ENCODE measurements at places on chromosomes 3 and 15.

DNA sequence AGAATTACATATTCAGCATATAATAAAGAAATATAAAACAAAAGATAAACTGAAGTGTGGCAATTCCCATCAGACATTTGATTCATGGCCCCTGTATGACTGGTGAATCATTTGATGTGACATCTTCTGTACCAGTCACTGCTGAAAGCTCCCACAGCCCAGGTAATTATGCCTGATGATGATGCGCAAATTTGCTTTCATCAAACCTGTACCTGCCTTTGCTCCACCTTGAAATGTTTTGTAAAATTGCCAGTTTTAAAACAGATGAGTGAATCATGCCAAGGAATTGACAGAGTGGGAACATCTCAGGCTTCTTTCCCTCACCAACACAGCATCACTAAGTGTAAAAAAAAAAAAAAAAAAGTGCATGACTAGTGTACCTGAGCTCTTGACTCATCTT lies 66.5 kb upstream of the EIF1B start:
- no peak for DNase-seq

- DNase-seq = peak; percentile 88
Observed at GRCh38 chr15:63157891-63158431, 684 bp upstream of the RPS27L start.

DNA sequence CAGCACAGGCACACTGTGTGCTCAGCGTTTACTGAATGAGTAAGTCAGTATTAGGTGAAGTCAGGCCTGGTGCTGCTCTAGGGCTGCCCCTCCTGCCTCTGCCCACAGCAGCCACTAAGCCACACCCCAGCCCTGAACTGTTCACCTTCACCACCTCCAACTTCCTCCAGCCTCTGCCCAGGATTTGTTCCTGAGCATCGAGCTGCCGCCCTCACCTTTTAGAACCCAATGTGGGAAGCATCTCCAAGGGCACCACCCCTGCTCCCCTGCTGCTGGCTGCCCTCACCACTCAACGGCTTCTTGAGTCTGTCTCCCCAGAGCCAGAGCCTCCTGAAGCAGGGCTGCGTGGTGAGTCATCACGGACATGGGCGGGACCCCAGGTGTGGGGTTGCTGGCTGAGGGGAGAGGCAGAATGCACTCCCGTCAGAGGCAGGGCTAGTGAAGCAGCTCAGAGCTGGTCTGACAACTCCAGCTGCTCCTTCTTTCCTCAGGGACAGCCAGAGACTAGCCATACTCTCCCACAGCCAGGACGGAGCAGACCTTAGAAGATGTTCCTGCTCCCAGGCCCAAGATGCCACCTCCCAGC lies 5.8 kb downstream of the HYAL2 start:
- DNase-seq = peak; percentile 70

DNA sequence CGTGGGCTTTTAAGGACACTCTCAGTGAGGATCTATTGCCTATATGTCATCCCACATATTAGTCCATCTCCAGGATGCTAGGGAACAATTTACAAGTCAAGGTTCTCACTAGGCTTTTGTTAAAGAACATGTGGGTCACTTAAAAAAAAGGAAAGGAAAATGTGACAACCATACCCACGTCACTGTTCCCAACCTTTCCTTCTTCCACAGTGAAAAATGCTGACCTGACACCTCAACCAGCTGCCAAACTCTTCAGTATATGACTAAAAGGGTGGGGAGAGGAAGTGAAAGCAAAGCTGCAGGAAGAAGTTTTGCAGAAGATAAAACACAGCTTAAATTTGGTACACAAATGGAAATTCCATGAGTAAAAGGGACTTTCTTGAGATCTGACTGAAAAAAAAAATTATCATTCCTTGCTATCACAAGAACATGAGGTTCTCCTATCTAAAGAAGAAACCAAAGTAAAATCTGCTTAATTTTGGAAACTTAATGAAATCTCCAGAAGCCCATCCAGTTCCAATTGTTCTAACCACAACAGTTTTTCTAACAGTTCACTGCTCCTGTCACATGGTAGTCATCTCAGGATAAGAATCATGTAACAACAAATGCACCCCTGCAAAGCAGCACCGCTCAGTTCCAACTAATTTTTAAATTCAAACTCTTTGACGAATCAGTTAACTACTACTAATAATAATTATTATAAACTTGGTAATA lies 117.0 kb upstream of the TSPAN3 start:
- no peak for DNase-seq

DNA sequence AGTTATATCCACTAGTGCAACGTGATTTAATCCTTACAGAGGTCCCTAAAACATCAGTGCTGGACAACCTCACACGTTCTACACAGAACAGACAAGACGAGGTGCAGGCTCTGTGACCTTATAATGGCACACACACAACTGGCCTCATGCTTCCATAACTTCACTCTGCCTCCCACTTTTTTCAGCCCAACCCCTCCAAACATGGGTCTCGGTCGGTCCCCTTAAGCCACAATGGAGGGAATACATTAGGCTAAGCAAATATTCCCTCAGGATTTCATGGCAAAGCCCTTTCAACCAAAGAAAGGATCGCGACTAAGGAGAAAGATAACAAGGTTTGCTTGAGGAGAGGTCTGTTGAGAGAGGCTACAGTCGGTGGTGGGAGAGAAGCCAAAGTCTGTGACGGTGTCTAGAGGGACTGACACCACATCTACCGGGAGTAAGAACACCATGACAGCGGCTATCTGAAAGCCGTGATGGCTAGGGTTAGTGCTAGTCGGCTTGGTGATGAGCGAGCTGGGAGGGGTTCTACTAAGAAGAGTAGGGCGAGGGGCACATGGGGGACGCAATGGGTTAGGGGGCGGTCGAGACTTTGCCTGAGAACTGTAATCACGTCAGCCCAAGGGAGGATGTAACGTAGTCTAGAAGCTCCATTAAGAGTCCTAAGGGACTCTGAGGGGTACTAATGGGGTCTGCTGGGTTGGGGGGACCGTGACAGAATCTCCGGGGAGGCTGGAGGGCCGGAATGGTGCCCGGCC lies 1.0 kb downstream of the MYO9A start:
- DNase-seq = peak; percentile 56

GRCh38 chr3:171876680-171877147 lies 33.6 kb downstream of the TMEM212 start:
- peak; percentile 92 for DNase-seq
